Stomach (tissue), 19 donors: ENCODE measurements at places on chromosomes 4 and X.

GRCh38 chr4:17064959-17065358 lies 166.5 kb upstream of the LDB2 start:
- DNase-seq, result no peak

DNA sequence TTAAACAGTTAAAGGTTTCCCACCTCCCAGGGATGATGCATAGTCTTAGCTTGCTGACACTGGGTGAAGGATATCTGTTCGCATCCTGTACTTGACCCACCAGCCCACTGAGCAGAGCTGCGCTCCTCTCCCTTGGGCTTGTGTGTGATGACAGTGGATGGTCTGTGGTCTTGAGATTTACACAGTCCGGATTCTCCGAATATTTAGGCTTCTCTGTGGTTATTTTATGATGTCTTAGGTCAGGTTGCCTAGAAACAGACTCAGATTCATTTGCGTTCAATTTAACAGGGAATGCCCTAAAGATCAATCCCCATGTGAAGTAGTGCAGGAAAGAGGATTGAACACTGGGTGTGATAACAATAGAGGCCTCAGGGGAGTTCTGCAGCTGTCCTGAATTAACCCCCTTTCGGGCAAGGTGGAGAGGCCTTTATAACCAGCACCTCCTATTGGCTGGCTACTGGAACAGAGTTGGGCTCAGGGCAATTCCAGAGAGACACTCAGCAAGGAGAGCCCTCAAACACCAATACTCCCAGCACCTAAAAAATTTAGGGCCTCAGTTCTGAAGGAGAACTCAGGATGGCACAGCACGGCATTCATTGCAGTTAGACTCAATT lies 653.2 kb upstream of the GALNT7 start:
- DNase-seq, result no peak

GRCh38 chrX:24110069-24110468 lies 39.5 kb upstream of the ZFX start:
- no peak for DNase-seq

GRCh38 chr4:176752191-176752749 lies 40.5 kb downstream of the VEGFC start:
- DNase-seq, result no peak

DNA sequence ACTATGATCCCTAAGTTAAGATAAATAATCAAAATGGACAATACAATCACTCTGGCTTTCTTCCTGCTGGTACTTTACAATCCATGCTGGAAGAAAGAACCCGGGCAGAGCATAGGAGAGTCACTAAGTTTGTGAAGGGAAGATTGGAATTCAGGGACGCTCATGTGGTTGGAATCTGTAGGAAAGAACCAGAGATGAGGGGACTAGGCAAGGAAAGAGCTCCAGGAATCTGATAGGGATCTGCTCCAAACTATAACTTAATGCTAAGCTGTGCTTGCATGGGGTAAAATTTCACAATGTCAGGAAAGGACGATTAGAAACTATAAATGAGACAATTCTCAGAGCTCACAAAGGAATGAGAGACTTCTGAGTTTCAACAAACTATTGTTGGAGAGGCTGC lies 167.5 kb downstream of the ADGRA3 start:
- no peak for DNase-seq

DNA sequence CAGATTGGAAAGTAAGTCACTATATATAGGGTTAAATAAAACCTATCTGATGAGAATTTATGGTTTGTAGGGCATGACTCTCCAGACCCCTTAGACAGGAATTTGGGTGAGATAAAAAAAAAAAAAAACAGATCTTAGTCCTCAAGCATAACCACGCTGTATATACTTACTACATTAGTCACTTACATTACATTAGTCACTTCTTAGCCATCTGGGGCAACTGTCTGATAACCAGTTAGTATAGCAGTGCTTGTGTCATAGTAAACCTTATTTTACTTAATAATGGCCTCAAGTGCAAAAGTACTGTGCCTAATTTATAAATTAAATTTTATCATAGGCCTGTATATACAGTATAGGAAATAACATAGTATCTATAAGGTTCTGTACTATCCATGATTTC lies 60.2 kb upstream of the RPS6KA6 start:
- DNase-seq, result no peak

DNA sequence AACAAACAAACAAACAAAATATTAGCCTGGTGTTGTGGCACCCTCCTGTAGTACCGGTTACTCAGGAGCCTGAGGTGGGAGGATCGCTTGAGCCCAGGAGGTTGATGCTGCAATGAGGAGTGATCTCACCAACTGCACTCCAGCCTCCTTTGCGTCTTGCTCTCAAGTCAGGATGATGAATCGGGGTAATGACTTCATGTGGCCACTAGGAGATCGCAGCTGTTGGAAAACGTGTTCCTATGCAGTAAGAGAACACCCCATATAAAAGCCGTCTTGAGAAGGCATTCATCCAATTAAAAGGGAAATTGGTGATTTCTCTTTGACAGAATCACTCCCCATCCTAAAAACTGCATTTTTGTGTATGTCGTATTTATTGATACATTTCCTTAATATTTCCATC lies 6.9 kb downstream of the CCNB3 start:
- no peak for DNase-seq

DNA sequence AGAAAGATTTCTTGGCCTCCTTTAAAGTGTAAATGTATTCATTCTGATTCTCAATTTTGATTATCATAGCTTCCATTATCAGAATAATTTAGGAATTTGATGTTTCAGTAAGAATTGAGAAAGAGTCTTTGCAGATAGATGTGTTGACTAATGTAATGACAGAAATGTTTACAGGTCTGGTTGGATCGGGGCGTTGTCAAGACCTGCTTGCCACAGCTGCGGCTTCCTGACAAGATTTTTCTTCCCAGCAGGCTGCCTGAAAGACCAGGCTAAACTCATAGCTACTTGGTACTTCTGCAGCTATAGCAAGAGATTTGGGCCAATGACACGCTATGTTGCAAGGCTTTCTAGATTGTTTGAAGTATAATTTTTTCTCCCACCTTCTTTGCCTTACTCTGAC lies 91.5 kb upstream of the ANKRD50 start:
- no peak for DNase-seq

- DNase-seq, result no peak
These were observed 42.0 kb downstream of the SOD3 start for GRCh38 chr4:24837336-24837735.

- DNase-seq, result no peak
These were observed 212.6 kb upstream of the JADE1 start for GRCh38 chr4:128596853-128597252.

DNA sequence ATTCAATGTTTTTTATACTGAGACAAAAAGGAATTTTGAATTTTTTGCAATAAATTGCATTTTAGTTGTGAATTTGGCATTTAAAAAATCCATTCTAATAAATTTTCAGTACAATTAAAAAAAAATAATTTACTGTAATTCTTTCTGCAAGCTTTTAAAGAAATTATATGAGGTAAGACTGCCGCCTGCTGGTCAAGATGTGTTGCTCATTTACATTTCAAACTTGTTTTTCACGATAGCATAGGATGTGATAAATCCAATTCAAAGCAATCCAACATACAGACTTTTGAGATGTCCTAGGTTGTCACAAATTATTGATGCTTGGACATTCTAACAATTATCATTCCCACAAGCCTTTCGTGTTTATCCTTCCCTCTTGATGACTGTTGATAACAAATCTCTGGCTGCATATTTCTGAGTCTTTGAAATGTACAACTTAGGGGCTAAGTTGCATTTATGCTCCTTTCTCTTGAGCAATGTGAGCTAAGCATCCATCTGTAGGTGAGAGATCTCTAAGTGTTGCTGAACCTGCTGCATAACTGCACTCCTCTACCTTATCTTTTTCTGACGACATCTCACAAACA lies 21.7 kb upstream of the MFAP3L start:
- DNase-seq, result peak; percentile 60

DNA sequence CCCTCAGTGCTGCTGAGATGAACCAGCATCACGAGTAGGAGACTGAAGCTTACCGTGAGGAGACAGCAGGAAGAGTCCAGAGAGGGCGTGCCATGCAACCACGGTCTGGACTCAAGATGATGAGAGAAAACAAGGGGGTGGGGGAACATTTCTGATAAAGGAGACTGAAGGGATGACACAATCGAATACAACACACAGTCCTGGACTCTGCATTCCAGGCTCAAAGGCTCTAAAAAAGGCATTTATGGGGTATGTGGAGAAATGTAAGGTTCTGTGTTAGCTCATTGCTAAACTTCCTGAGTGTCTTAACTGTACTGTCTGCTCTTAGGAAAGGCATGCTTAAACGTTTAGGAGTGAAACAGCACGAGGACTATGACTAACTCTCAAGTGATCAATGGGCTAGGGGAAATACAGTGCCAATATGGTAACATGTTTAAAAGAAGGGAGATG lies 20.6 kb upstream of the IRAK1 start:
- no peak for DNase-seq
